NK-92 treated with Interleukin-12 subunit alpha and Interleukin-12 subunit beta, amount 100 ng/mL, for 24 hours (cell line): ENCODE measurements at places on chromosomes 2 and 18.

DNA sequence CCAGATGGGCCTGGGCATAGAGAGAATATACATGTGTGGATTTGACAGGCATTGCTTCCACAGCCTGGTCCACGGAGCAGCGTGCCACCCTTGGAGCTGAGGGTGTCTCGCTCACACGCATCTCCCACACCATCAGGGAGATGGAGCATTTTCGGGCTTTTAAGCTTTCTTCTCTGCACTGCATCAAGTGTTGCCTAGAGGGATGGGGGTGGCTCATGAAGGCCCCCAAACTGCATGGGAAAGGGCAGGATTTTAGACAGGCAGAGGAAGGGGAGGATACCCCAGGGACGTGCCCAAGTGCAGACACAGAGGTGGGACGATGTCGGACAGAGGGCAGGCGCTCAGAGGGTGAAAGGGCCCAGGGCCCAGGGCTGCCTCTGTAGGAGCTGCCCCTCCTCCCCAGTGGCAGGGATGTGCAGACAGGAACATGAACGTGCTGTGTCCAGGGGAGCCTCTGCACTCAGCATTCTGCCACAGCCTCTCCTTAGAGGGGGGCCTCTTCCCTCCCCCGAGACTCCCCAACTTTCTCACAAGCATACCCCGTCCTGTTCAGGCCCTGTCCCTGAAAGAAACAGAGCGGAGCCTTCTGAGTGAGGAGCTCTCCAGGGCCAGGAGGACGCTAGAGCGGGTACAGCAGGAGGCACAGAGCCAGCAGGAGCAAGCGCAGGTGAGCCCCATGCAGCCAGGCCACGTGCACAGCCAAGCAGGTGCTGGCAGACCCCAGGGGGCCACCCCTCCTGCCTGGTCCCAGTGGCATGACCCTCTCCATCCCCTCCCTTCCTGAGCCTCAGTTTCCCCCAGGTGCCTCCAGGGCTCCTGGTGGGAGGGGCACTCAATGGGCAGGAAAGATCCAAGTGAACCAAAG, 42.9 kb upstream of the SNED1 start:
- no peak for DNase-seq

- DNase-seq: peak; percentile 51
Measured at GRCh38 chr2:175180701-175181103, 808 bp downstream of the ATP5MC3 start.

DNA sequence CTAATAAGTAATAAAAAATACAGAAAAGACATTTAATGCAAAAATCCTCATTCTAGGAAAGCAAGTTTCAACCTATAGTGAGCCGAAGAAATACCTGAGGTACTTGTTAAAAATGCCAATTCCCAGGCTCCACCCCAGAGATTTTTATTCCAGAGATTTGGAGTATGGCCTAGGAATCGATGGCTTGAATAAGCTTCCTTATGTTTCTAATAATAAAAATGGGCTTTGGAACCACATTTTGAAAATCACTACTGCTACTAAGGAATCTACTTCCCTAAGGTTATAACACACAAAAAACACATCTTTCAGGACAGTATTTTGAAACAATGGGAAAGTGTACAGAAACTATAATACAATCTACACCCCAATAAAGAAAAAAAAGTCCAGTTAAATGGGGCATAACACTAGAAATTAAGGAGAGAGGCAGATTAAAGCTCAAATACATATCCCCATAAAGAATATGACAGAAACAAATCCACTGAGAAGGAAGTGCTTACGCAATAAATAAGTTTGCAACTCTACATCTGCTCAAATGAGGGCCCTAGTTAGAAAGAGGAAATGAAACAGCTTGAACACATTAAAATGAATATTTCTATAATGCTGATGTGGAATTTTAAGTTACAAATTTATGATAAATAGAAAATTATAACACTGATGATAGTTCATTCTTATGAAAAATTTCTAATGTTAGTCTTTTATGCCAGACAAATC, 103.7 kb downstream of the EPB41L3 start:
- no peak for DNase-seq

DNA sequence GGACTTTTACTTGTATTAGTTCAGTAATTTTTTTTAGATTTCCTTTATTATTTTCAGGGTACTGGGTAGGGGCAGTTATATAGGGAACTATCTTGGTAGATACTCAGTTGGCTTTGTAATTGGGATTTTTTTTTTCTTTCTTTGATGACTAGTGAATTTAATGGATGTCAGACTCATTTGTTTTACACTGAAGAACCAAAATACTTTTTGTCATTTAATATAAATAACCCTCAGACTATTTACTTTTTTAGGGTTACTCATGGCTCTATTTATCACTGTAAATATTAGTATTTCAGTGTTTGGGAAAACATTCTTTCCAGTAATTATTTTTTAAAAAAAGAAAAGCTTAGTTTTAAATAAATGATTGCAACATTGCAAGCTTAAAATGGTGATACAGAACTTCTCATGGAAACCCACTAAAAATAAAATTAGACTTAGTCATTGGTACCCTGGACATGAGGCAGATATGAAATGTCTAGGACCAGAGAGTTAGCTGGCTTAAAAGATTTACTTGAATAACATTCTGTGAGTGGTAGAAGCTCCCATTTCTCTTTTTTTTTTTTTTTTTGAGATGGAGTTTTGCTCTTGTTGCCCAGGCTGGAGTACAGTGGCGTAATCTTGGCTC, 74.4 kb upstream of the CYP20A1 start:
- no peak for DNase-seq

- no peak for DNase-seq
Measured at GRCh38 chr2:100802066-100802465, 17.9 kb upstream of the NPAS2 start.

GRCh38 chr2:634041-634440, 43.2 kb downstream of the TMEM18 start:
- no peak for DNase-seq

DNA sequence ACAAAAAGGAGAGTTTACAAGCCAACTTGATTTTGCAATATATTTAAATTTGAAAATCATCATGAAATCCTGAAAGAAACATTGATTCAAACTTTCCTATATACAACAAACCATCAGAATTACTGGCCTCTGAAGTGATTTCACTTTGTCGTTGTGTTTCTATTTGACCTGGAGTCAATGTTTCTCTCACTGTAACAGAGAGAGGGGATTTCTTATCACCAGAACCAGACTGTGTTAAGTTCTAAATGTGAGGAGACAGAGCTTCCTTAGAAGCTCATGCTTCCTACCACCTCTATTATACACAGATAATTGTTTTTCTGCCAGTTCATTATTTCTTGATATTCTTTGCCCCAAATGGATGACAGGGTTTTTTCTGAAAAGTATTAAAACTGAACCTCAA, 245.0 kb upstream of the RND3 start:
- no peak for DNase-seq

DNA sequence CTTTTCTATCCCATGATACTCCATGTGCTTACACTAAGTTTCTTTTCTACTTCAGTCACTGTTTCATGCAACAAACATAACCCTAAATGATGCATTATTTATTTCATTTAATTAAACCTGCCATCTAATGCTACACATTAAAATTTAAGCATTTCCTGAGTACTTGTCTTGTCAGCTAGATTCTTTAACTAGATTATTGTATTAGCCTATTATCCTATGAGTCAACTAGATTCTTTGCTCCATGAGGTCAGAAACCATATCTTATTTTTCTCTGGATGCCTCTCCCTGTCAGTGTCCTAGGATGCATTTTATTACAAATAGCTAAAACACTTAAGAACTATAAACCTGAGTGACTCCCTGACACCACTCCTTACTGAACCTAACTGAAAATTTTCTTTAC, 652.4 kb downstream of the SLC4A3 start:
- no peak for DNase-seq

DNA sequence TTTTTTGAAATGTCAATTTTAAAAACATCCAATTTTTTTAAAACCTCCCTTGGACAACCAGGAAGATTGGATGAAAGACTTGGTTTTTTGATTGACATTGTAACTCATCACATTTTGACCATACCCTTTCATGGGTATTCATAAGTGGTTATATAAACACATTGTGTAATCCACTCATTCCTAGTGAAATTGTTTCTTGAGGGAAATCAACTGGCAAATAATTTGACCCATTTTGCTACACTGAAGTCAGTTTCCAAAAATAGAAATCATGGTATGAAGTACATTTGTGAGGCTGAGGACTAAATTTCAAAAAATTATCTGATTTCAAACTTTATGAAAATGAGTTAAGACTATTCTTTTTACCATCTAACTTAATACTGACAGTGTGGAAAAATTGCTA, 31.5 kb downstream of the FBXO48 start:
- no peak for DNase-seq

GRCh38 chr2:200087451-200087850, 132.1 kb downstream of the MAIP1 start:
- no peak for DNase-seq

GRCh38 chr2:147001061-147001460, 843.8 kb upstream of the ACVR2A start:
- no peak for DNase-seq

GRCh38 chr2:43324259-43325106, 98.1 kb upstream of the ZFP36L2 start:
- no peak for DNase-seq

- DNase-seq: no peak
Measured at GRCh38 chr2:237639052-237639835, 11.9 kb downstream of the LRRFIP1 start.

DNA sequence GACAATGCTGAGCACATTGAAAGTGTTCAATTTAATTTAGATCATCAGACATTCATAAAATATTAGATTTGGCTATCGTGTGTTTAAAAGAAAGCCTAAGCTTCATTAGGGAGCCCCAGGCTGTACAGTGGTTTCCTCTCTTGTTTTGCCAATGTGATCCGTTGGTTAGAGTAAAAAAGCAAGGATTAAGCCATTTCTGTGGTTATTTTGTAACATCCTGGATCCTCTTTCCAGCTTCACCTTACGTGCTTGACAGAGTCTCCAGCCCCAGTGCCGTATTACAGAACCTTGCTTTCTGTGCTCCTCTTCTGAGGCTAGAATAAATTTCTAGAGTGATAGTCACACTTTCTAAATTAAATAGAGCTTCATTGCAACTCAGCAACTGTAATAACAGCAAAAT, 289.3 kb upstream of the LINC00305 start:
- no peak for DNase-seq

- no peak for DNase-seq
Measured at GRCh38 chr18:71707400-71707799, 836.7 kb downstream of the CBLN2 start.

GRCh38 chr18:28123401-28124030, 53.4 kb downstream of the CDH2 start:
- DNase-seq: no peak

DNA sequence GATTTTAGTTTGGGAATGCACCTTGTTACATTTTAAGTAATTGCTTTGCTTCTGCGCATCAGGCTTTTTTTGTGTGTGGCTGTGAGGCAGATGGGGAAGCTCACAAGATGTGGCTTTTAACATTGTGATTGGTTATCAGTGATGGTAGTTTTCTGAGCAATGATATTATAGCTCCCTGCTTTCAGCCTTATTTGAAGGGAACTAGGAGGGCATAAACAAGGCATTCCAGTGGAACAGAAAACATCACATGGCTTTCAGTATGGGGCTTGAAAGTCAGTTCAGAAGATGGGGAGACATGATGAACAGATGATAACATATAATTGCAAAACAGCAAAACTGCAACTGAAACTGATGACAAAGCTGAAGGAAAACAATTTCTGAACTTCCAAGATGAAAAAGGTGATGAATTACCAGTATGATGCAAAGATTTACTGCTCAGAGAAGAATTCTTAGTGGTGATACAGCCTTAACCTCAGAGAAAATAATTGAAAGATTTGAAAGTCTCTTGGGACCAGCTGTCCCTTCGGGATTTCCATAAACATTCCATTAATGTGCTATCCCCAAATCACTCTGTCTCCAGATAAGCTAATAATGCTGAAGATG, 439.7 kb downstream of the RND3 start:
- no peak for DNase-seq

- DNase-seq: no peak
Measured at GRCh38 chr2:218780046-218780445, 1.9 kb upstream of the CYP27A1 start.

DNA sequence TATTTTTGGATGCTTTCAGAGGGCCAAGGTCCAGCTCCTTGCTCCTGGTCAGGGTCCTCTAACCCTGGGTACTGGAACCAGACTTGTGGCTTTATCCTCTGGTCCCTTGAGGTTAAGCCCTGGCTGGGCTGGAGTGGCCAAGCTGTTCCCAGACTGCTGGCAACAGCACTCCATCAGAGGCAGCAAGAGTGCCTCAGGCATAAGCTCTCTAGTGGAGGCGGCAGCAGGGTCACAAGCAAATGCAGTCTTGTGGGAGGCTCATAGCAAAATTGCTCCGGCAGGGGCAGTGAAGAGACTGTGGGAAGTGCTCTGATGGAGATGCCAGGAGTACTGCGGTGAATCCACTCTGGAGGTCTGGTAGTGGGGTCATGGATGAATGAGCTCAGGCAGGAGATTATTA, 128.9 kb upstream of the OTOS start:
- no peak for DNase-seq

DNA sequence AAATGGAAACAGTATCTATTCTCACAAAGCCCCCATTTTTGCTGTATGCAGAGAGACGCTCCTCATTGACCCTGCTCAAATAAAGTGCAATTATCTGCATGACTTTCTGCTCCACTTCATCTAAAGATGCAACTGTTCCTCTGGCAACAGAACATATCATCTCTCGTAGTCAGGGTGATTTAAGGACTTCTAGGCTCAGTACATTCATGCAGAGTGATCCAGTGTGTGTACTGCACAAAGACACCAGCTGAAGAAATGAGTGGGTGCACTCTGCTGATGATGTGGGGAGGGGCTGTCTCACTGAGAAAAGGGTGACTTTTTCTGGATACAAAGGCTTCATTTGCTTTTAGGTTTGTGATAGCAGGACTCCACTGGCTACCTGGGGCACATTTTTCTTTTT, 355.2 kb downstream of the GALNT13 start:
- DNase-seq: no peak

DNA sequence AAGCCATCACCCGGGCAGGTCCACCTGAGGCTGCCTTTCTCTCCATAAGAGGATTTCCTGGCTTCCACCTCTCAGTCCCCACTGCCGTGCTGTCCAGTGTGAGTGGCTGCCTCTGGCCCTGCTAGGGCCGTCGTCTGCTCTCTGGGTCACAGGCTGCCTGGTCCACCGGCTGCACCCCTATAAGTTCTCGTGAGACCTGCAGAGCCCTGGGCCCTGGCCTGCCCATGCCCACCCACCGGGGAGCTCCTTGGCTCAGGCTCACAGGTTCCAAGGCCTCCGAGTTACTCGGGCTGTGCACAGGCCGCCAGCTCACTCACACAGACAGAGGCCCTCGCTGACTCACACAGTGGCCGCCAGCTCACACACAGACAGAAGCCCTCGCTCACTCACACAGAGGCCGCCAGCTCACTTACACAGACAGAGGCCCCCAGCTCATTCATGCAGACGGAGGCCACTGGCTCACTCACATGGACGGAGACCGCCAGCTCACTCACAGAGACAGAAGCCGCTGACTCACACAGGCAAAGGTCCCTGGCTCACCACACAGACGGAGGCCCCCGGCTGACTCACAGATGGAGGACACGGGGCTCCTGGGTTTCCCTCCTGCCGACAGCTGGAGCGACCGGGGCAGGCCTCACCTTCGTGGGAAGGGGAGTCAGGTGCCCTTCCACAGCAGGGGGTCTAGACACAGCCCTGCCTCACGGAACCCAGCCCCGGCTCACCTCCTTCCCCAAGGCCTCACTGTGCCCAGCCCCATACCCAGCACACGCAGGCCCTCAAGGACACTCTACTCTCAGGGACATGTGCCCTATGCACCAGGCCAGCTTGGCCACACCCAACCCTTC, 334.1 kb upstream of the MYT1L start:
- no peak for DNase-seq
